Stimulated activated CD4-positive, alpha-beta T cell treated with anti-CD3 and anti-CD28 coated beads, Interleukin-12 subunit alpha, Interleukin-12 subunit beta, amount 100 ng/mL, for 48 hours (primary cell): ENCODE measurements at places on chromosomes 1 and 21.

DNA sequence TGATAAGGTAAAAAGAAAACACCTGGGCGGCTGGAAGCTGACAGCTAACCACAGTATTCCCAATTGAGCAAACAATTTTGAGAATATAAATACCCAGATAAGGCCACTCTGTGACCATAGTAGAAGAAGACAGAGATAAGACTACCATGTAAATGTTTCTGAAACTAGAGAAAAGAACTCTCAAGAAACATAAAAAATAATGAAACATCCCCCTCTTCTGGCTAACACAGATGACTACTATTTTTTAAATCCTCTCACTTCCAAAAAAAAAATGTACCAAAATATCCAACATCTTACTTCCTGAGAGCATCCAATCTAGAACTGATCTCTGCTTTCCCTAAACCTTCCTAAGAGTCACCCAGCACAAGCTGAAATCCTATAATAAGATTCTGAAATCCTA is 125.9 kb downstream of the HFM1 start:
- no peak for DNase-seq

DNA sequence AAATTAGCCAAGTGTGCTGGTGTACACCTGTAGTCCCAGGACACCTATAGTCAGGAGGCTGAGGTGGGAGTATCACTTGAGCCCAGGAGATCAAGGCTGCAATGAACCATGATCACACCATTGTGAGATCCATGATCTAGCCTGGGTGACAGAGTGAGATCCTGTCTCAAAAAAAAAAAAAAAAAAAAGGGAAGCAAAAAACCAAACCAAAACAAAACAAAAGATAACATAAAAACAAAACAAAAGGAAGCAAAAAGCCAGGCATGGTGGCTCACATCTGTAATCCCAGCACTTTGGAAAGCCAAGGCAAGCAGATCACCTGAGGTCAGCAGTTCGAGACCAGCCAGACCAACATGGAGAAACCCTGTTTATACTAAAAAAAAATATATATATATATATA is 9.4 kb upstream of the AKR1A1 start:
- no peak for DNase-seq

GRCh38 chr1:179867493-179868330 is 9.9 kb downstream of the TOR1AIP2 start:
- DNase-seq: peak; percentile 24

DNA sequence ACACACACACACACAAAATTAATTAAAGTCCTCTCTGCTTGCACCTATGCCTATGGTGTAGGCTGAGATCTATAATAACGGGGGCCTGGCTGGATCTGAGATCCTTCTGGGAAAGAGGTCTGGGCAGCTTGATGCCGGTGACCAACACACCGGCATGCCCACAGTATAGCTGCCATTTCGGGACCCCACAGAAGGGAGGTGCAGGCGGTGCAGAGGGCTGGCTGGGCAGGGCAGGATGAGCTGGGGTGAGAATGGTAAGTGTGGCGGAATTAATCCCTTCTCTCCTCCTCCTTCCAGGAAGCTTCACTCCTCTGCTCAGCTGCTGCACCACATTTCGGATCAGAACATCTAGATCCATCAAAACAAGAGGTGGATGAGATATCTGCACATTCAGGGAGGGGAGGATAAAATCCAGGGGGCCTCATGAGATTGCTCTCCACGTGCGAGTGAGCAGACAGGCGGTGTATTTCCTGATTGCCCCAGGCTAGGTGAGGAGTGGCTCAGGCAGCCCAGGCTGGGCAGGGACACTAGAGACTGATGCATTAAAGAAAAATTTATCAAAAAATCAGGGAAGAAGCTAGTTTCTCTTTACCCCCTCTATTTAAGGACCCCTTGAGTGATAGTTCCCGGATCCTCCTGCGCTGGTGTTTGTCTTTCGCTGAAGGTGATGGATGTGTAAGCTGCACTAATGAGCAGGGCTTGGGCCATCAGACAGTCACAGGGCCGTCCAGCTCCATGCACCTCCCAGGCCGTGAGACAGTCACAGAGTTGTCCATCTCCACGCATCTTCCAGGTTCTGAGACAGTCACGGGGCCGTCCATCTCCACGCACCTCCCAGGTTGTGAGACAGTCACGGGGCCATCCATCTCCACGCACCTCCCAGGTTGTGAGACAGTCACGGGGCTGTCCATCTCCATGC is 449.9 kb downstream of the PTPRU start:
- no peak for DNase-seq

DNA sequence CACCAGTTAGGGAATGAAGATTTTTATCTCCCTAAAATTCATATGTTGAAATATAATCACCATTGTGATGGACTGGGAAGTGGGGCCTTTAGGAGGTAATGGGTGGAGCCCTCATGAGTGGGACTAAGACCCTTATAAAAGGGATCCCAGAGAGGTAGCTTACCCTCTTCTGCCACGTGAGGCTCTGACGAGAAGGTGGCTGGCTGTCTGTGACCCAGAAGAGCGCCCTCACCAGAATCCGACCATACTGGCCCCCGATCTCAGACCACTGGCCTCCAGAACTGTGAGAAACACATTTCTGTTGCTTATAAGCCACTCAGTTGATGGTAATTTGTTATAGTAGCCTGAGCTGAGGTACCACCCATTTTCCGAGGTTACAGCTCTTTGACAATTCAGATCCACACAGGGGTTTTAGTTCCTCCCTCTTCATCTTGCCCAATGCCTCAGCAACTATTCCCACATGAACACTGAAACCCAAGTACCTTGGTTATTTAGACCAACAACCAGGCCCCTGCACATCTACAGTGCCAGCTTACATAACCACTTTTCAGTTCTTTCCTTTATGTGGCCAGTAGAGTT is 27.6 kb upstream of the HUNK start:
- DNase-seq: no peak

- DNase-seq: no peak
These were observed 76.3 kb upstream of the LRRC7 start for GRCh38 chr1:69491416-69491815.

DNA sequence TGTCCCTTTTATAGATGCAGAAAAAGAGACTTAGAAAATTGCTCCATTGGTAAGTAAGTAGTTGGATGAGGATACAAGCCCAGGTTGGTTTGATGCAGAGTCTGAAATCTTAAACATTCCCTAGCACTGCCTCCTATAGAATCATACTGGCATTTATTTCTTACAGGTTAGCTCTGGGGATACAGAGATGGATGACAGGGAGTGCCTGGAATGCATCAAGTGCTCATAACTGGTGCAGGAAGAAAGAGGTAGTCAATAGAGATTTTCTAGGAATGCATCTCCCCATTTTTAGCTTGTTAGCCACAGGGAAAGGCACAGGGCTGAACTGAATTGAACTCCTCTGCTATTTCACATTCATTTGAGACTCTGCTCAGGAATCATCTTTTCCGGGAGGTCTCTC is 269.0 kb upstream of the USP24 start:
- no peak for DNase-seq

DNA sequence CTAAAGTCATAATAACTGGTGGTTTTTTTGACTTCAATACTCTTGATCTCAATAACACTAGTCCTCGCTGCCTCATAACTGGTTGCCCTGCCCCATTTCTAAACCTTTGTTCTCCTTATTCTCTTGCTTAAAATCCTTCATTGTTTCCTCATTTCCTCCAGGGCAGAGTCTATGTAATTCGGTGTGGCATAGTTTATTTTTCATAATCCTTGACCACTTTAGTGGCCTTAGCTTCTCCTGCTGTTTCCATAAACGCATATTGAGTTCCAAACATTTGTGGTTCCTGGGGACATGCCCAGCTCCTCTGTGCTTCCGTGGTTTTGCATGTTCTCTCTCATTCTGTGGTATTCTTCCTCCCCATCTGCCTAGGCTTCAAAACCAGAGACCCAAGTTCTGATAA is 19.0 kb upstream of the TLCD4 start:
- DNase-seq: no peak

DNA sequence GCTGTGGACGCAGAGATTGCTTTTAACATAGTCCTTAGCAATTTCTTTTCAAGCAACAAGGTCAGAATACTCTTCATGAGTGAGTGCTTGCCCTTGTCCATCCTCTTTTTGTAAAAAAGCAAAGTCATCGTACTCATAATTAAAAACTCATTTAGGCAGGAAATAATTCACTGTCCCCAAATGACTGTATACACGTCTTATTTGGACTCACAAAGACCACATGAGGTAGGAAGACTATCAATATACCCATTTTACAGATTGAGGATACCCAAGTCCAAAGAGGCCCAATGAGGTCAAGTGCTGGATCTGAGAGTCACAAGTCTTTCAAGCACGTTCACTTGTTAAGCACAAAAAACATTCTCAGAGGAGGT is 13.2 kb downstream of the ITPKB start:
- DNase-seq: no peak

GRCh38 chr1:240304466-240304865 is 212.8 kb downstream of the FMN2 start:
- no peak for DNase-seq

DNA sequence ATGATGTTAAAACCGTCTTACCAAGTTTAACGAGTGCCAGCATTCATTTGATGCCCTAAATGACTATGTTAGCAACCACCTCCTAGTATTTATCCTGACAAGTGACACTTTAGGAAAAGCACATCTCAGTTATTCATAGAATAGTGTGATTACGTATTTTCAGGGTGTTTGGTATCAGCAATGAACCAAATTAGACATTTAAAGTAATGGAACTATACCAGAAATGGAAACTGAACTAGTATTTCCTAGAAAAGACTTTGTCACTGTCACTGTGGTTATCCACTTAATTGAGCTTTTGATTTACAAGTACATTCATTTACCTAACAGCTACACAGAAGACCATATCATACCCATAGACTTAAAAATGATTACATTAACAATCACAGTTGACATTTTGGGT is 3.6 kb upstream of the IL12RB2 start:
- no peak for DNase-seq

DNA sequence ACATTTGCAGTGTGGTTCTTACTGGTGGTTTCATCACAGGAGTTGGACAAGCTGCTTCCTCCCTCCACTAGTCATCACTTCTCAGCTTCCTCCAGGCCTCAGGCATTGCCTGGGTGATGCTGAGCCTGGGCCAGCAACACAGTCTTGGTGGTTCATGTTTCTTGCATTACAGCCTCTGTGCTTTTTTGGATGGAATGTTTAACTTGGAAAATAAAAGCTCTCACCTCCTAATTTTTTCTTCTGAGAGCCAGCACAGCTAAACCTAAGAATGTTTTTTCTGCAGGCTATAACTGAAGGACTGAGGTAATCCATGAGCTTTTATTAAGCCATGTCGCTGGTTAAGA is 66.1 kb upstream of the RHOU start:
- DNase-seq: no peak

DNA sequence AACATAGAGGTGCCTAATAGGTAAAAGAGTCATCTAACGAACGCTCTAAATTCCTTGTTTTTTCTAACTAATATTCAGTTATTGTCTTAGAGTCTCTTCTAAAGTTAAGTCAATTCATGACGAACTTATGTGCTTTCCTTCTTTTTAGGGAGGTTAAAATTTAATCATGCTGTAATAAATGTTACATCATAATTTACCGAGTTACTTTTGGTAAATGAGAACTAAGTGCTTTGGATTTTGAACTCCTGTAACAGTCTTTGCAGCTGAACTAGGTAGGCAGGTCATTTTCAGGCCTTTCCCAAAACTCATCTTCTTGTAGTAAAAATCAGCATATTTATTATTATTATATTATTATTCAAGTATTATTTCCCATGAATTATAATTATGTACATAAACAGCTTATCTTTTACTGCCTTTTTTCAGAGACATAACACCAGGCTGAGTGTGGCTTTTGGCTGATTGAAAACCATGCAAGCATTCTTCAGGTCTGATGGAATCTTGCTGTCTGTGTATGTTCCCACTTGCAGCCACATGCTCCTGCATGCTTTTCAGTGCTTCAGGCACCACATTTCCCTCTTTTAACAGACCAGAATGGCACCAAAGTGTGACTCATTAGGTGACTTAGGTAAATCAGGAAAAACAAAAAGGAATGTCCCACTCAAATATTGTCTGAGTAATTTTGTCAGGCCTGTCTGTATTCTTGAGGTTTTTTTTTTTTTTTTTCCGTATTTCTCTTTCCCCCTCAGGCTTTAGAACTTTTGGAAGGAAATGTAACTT is 81.0 kb upstream of the CD55 start:
- DNase-seq: no peak

DNA sequence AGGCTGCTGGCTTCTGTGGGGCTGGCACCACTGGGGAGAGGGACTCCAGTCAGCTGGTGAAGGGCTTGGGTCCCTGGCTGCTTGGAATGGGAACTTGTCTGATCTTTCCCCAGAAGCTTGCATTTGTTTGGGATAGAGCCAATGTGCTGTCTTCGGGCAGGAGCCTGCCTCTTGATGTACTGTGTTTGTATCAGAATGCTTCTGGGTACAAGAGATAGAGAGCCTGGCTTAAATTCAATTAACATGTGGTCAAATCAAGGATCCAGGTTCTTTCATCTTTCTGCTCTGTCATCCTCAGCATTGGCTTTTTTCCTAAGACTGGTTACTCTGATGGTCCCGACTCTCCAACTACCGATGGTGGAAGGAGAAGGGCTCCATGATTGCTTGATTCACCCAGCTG is 16.0 kb upstream of the PROK1 start:
- no peak for DNase-seq

- no peak for DNase-seq
These were observed 7.8 kb upstream of the TMEM222 start for GRCh38 chr1:27314169-27314568.

- no peak for DNase-seq
These were observed 250.9 kb upstream of the FMN2 start for GRCh38 chr1:239840790-239841189.

DNA sequence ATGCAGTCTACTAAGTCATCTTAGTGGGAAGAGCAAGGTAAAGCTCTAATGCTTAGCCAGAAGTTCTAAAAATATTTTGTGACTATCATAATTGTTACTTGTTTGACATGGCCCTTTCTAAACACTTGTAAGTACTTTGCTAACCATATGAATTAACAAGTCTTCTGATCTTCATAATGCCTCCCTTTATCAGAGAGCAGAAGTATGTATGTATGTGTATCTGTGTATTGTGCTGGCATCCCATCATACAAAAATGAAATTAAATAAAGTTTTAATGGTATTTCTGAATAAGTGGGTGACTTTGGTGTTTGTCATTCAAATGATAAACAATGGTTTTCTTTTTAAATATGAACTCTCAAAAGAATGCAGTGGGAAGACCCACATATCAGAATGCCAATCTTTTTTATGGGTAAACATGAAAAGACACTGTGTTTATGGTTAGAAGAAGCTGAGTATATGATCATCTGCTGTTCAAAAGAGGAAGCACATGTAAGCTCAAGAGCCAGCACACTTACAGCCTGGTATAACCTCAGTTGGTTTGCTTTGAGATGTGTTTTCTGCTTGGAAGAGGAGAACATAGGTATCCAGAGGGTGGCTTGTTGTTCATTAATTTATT is 159.6 kb downstream of the CLEC20A start:
- no peak for DNase-seq

- DNase-seq: no peak
These were observed 8.6 kb downstream of the KCNC4 start for GRCh38 chr1:110218739-110219138.

GRCh38 chr1:145891143-145891542 is 5.5 kb upstream of the ANKRD35 start:
- DNase-seq: no peak

DNA sequence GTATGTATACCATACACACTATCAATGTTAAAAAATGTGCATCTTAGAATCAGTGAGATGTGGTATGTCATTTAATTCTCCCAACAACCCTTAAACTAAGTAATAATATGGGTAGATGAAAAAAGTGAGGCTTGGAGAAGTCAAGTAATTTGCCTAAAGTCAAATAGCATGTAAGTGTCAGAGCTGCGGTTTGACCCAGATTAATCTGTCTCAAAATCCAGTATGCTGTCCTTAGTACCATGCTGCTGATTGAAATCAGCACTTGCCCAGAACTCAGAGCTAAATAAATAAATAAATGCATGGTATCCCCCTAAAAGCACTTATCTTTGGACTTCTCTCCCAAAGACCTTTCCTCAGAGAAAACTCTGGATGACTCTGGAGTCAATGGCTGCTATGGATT is 16.7 kb downstream of the BCL9 start:
- DNase-seq: no peak
